ENCODE measurements at places on chromosomes 1 and 21. TPM values are rescaled to one million over a fixed set of nuclear protein-coding genes. Genes with fewer than 3 reads are reported as not detected.

LAMC1 gene
- 56.0 TPM for total RNA-seq

GPR52 gene
- 1.1 TPM for total RNA-seq

DNA sequence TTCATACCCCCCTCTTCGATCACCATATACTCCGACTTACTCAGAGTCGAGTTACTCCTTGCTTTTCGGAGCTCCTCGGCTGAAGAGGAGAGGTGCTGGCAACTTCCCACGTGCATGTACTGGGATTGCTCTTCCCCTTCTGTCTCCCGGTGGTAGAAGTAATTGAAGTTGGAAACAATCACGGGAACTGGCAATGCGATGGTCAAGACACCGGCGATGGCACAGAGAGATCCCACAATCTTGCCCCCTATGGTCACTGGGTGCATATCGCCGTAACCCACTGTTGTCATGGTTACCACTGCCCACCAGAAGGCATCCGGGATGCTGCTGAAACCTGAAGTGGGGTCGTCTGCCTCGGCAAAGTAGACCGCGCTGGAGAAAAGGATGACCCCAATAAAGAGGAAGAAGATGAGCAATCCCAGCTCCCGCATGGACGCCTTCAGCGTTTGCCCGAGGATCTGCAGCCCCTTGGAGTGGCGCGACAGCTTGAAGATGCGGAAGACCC is 1.5 kb downstream of the KCNA3 start:
- DNase-seq = no peak

DNA sequence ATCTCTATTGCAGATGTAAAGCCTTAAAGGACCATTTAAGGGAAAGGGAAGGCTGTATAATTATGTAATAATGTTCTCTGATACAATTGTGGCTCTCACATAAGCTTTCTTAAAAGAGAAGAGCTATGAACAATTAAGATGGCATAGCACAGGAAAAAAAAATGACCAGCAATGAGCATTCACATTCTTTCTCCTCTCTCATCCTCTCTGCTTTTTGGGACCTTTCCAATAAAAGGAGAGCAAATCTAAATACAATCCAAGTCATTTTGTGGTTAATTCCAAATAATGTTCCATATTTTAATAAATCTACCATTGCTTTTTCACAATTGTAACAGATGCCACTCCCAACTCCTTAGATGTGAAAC is 23.5 kb downstream of the SMYD3 start:
- DNase-seq = no peak

DNA sequence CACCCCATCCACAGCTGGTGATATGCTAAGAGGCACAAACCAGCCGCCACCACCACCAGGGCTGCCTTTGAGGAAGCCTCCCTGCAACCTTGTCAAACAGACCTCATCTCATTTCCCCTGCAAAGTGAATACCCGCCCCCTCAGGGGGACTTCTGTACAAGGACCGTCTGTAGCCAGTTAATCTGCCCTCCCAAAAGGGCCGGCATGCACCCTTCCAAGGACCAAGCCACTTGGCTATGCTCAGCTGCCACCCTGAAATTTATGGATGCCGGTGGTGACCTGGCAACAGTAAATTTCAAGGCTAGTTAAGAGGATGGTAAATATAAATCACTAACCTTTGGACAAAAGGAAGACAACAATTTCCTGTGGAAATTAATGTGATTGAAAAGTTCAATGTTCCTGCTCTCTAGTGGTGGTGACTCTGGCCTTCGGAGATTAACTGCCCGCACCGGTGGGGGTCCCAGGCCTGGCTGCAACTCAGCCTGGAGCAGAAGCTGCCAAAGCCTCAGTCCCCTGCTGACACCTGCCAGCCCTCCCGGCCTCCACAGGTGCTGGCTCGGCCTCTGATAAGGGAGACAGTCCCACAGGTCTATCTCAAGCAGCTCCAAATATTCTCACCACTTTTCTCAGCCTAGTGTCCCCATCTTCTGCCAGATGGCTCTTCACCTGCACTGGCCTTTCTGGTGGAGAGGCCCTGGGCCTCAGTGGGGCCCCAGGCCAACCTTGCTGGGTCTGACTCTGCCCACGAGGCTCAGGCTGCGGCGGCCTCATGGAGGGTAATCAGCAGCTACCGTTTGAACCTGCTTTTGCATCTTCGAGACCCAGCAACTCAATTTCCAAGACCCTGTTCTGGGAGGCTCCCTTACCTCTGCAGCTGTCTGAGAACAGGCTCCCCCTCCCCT is 12.2 kb downstream of the TMEM53 start:
- no peak for DNase-seq

GRCh38 chr1:119573886-119574285 is 66.9 kb downstream of the HSD3B1 start:
- no peak for DNase-seq

- peak; percentile 90 for DNase-seq
These were observed 126.7 kb upstream of the KIAA0040 start for GRCh38 chr1:175319112-175319911.
